Central memory CD4-positive, alpha-beta T cell (primary cell): ENCODE measurements at places on chromosomes 13 and 19.

- no peak for DNase-seq
Measured at GRCh38 chr13:22690756-22691155, 490.0 kb upstream of the SGCG start.

DNA sequence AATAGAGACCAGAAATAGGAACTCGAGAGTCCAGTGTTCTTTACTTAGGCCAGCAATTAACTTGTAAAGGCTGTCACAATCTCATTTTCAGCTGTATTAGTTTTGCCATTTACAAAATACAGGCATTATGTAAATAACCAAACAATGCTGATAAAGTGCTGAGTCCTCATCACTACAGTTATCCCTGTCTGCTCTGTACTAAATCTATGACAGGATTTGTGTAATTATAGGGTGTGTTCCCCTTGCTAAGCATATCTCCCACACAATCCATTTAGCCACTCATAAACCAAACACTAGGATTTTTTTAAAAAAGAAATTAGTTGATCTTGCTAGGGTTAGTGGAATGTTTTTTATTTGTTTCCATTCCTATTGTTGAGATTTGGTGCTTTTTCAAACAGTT is 23.2 kb downstream of the PDX1 start:
- DNase-seq = no peak

GRCh38 chr19:10316229-10317044 is 622 bp upstream of the FDX2 start:
- no peak for DNase-seq

DNA sequence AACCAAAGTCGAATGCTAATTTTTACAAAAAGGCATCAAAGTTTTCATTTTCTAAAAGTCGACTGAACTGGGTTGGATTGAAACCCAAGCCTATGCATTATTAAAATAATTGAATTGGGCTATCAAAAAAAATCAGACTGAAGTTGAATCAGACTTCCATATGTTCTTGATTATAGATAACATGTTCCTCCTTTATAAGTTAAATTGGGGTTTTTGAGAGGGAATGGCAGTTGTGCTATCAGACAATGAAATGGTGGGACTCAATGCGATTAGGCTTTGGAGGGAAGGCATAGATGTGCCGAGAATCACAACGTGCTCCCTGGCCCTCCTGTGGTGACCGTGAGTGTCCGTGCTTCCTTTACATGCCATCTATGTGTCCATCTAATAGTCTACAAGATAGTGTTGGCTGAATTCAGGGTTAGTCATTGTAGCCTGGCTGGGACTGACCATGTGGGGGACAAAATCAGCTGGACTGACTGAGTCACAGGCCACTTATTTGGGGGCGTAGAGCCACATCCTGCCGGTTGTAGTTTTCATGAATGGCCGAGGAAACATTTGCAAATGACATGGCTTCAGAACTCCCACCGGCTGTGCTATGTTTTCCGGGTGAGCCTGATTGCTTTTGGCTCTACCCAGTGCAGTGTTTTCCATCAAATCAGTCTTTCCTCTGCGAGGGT is 37.1 kb upstream of the OLFM4 start:
- no peak for DNase-seq

DNA sequence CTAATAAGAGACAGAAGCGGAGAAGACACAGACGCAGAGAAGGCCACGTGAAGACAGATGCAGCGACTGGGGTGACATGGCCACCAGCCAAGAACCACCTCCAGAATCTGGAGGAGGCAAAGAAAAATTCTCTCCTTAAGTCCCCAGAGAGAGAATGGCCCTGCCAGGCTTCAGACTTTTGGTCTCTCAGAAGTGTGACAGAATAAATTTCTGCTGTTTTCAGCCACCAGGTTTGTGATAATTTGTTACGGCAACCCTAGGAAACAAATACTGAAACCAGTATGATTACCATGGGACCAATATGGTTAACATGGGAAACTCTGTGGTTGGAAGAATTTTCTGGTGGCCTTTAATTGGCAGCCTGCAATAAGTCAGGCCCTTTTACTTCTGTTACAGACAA is 63.9 kb upstream of the DOCK9 start:
- no peak for DNase-seq

DNA sequence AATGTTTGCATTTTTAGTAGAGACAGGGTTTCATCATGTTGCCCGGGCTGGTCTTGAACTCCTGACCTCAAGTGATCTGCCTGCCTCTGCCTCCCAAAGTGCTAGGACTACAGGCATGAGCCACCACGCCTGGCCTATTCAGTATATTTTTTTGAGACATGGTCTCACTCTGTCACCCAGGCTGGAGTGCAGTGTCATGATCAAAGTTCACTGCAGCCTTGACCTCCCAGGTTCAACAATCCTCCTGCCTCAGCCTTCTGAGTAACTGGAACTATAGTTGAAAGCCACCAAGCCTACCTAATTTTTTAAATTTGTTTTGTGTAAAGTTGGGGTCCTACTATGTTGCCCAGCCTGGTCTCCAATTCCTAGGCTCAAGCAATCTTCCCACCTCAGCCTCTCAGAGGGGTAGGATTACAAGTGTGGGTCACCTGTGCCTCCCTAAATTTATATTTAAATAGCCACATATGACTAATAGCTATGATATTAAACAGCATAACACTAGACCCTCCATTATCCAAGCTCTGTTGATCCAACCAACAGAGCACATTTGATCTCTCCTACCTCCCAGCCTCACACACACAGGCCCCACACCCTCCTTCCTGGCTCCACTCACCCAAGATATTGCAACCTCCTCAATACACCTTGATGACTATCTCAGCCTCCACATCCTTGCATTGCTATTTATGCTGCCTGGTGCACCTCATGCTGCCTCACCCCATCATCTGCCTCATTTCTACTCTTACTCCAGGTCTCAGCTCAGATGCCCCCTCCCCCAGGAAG is 2.1 kb upstream of the CEACAM19 start:
- no peak for DNase-seq

DNA sequence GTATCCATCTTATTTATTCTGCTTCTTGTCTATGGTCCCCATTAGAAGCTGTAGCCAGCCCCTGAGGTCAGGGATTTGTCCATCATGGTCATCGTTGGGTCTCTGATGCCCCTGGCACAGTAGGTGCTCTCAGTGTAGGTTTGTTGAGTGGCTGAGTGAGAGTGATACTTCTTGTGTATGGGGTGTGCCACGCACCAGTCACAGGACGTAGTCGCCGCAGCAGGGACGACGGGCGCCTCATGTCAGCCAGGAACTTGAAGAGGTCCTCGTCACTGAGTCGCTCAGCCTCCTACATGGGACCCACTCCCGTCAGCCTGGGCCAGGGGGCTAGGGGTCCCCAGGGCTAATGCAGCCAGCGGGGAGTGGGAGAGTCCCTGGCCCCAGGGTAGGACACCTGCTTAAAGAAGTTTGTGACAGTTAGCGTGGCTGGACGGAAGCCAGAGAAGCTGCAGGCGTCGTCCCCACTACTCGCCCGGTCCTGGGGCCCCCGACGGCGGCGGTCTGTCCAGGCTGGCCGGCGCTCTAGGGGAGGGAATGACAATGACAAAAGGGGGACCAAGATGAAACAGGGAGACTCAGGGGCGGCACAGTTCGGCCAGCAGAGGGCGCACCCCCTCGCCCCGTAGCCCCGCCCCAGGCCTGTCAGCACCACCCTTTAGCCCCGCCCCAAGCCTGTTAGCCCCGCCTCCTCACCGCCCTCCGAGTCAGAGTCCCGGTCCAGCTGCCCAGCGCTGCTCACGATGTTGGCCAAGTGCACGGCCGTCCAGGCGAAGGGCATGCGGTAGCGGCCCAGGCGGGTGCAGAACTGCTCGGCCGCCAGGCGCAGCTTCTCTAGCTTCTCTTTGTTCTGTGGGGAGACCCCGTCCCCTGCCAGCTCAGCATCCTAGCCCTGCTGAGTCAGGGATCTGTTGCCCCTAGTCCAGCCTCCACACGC is 3.7 kb downstream of the ANGPTL8 start:
- DNase-seq = peak; percentile 65

GRCh38 chr19:14494411-14494810 is 1.5 kb downstream of the GIPC1 start:
- no peak for DNase-seq

DNA sequence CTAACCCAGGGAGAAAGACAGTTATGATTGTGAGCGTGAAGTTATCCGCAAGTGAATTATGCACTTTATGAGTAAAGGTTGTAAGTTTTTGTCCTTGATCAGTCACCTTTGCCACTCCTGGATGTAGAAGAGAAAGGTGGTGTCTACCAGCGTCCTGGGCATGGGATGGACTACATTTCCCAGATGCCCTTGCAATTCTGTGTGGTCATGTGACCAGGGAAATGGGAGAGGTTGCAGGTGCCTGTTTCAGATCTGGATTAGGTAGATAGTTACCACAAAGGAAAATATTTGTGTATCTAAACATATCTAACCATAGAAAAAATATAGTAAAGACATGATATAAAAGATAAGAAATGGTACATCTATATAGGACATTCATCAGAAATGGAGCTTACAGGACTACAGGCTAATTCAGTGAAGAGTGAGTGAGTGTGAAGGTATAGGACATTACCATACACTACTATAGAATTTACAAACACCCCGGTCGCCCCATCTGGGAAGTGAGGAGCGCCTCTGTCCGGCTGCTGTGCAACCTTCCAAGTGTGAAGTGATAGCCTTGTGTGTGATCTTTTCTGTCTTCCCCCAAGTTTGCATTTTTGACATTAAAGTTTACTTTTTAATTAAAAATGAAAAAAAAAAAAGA is 51.6 kb upstream of the CACNA1A start:
- DNase-seq = no peak

GRCh38 chr13:41709511-41709910 is 251.4 kb downstream of the VWA8 start:
- no peak for DNase-seq

DNA sequence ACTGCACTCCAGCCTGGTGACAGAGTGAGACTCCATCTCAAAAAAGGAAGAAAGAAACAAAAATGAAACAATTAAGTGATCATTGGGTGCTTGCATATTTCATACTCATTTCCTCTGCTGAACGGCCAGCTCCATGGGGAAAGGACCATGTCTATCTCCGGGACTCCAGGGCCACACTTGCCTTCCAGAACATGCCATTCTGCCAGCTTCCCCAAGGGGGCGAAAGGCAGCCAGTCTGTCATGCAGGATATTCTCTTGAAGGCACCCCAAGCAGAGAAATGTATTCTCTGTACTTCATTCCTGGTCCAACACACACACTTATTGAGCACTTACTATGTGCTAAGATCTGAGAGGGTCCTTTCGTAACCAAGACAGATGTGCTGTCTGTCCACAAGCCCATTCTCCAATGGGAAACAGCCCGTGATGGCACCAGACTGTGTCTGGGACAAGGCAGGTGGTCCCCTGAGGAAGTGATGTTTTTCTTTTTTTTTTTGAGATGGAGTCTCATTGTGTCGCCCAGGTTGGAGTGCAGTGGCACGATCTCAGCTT is 10.2 kb upstream of the CARM1 start:
- no peak for DNase-seq

DNA sequence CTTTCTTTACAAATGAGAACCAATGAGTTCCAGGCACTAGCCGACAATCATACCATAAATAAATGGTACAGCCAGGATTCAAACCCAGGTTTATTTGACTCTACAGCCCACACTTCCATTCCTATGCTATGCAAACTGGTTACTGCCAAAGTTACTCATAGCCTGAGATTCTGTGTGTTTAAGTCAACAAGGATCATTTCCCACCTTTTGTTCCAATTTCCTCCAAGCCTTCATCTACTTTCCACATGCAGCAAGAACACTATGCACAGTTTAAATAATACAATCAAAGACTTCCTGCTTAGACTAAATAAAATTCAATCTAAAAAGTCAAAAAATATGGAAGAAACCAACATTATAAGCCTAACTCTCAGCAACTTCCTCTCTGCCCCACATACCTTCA is 59.2 kb upstream of the KLF12 start:
- no peak for DNase-seq

DNA sequence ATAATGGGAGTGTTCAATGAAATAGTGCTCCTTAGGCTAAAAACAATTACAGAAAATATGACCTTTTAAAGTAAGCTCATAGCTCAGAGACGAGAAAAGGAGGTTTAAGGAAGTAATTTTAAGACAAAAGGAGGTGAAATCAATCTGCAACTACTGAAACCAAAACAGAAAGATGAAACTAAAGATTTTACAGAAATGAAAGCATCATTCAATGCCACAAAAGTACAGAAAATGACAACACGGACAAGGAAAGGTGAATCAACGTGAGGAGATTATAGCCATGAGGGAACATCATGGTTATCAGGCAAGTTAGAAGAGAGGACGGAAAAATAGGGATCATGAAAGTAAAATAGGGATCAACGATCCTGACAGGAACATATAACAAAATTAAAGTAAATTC is 745.2 kb downstream of the PCDH17 start:
- no peak for DNase-seq

GRCh38 chr19:35712567-35713505 is 5.0 kb upstream of the KMT2B start:
- peak; percentile 55 for DNase-seq

- no peak for DNase-seq
Measured at GRCh38 chr19:18435842-18436670, 1.9 kb downstream of the ISYNA1 start.

DNA sequence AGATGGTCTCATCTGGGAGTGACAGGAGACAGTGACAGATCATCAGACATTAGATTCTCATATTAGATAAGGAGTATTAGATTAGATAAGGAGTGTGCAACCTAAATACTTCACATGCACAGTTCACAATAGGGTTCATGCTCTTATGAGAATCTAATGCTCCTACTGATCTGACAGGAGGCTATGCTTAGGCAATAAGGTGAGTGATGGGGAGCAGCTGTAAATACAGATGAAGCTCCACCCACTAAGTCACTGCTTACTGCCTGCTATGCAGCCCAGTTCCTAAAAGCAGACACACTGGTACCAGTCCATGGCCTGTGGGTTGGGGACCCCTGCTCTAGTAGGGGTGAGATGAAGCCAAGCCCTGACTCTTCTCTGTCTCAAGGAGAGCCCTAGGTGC is 10.0 kb upstream of the IGFL3 start:
- DNase-seq = no peak

DNA sequence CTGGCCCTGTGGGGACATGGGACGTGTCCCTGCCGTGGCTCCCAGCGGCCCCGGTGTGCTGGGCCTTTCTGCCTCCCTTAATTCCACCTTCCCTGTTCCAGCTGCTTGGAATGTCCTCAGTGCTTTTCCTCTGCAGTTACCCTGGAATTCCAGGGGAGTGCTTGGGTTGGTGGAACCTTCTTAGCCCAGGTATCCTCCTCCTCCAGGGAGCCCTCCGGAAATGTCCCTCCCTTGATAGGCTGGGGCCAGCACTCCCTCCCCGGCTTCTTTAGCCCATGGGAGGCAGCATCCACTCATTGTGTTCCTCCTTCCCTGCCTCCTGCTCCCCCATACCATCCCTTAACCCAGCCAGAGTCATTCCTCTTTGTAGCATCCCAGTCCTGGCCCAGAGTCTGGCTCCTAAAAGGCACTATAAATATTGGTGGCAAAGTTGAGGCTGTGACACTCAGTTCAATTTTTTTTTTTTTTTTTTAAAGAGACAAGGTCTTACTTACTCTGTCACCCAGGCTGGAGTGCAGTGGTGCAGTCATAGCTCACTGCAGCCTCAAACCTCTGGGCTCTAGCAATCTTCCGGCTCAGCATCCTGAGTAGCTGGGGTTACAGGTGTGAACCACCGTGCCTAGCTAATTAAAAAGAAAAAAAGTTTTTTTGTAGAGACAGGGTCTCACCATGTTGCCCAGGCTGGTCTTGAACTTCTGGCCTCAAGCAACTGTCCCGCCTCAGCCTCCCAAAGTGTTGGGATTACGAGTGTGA is 13.7 kb upstream of the SLC7A10 start:
- no peak for DNase-seq
